ENCODE measurements at places on chromosomes 5 and 9.

DNA sequence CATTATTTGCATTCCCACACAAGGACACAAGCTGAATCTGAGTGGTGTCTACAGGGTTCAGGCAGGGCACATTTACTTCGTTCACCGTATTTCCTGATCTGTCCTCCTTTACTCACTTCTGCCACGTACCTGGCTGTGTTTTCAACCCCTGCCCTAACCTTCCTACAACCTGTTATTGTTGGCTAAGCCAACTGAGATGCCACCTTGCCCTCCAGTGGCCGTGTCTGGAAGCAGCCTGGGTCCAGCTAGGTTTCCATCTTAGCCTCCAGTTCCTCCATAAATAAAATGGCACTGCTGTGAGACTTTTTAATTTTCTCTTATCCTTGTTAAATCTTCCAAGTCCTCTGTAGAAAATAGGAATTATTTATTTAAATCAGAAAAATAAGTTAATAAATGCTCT is 64.8 kb downstream of the ATP10B start:
- DNase-seq: peak; percentile 0

DNA sequence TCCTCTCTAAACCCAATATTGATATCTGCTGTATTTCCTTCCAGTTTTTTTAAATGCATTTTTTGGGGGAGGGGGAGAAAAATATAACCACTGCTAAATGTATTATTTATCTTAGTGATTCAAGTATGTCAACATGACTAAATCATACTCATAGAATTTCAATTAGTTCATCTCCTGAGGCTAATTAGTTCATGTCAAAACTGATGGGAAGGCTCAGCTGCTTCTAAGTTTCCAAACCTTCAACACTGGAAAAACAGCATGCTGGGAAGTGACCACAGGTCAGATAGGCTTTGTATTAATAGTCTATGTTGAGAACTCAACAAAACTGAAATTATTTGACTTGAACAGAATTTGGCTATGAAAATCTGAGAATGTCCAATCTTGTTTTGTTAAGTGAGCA is 118.7 kb downstream of the TTLL11 start:
- DNase-seq: no peak

DNA sequence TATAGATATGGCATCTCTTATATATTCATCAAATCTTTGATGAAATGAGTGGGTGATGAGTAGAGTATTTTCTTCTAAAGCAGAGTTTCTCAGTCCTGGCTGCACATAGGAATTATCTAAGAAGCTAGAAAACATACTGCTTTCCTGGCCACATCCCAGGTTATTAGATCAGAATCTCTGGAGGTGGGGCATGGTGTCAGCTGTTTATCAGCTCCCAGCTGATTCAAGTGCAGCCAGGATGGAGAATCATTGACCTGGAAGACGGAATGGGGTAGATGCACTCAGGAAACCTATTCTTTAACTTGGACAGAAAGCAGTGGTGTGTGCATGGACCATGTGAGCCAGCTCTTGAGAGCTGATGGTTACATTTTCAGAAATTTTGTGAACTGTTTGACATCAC is 108.1 kb upstream of the IL6ST start:
- DNase-seq: no peak

- DNase-seq: no peak
These were observed 18.8 kb downstream of the TRIO start for GRCh38 chr5:14161825-14162556.

DNA sequence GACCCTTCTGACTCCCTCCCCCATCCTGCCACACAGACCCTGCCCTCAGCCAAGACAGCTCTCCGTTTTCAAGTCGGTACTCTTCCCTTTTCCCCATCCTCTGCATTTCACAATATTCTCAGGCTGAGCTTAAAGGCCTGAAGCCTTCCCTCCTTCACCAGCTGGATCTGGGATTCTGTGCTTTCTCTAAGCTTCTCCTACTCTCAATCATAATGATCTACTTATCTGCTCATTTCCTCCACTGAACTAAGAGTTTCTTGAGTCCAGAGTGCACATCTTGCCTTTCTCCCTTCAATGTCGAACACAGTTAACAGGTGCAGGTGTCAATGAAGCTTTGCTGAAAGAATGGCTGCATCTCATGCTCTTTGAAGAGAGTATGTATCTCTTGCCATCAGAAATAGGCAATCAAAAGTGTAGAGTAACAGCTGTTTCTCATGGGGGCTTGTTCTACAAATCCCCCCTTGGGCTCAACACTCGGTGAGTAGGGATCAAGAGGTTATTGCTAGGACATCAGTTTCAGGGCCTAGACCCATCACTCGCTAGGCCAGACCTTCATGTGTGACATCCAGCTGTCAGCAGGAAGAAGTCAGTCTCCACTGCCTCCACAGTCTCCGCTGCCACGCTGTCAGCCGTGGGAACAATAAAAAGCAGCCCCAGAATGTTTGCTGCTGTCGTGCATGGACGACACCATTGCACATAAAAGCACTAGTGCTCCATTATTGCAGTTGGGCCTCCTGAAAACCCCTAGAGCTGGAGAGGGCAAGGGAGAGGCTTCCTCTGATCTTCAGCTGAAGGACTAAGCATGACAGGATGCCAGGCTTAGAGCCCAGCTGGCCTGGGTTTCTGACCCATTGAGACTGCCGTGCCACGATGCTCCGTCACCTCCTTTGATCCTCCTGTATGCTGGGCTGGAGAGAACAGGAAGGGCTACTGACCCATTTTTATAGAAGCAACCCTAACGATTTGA is 23.7 kb downstream of the TRAF1 start:
- DNase-seq: no peak

GRCh38 chr5:168992687-168993086 is 308.3 kb downstream of the SLIT3 start:
- DNase-seq: no peak

- DNase-seq: no peak
These were observed 591.6 kb downstream of the ISL1 start for GRCh38 chr5:51974834-51975233.

GRCh38 chr5:159316519-159317383 is 13.5 kb downstream of the IL12B start:
- DNase-seq: peak; percentile 83

- no peak for DNase-seq
These were observed 826 bp downstream of the GPRIN1 start for GRCh38 chr5:176608937-176609723.

- DNase-seq: no peak
These were observed 23.9 kb downstream of the TLE1 start for GRCh38 chr9:81665322-81665871.

GRCh38 chr5:115578657-115579056 is 23.6 kb downstream of the TICAM2 start:
- DNase-seq: no peak

All from fibroblast of pulmonary artery (primary cell).